ENCODE measurements at places on chromosomes 2 and 18. TPM values are rescaled to one million over a fixed set of nuclear protein-coding genes. Genes with fewer than 3 reads are reported as not detected.

ALLC gene
- not detected for total RNA-seq

DNA sequence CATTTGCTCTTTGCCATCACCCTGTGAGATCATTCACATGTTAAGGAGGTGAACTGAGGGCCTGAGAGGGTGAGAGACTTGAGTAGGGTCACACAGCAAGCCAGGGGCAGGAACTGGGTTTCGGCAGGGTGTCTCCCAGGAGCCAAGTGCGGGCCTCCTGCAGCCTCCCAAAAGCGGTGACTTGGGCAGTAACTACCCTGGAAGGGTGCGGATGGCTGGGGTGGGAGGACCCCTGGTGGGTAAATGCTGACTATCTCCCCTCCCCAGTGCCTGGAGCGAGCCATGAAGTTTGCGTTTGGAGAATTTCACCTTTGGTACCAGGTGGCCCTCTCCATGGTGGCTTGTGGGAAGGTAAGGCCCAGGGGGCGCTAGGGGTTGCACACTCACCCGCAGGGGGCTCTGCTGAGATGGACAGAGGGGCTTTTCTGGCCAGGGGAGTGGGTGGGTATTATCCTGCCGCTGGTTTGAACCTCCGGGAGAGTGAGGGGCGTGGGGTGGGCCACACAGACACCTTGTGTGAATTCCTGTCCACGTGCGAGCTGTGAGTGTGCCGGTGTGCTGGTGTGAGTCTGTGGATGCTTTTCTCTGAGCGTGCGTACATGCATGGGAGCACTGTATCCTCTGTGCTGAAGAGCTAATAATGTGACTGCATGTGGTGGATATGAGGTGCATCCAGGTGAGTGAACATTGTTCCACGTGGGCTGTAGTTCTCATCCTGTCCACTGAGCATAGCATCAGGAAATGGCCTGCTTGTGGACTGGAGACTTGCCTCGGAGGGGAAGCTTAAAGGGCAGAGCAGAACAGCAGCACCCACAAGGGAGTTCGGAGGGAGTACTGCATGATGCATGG is 91.0 kb upstream of the MCFD2 start:
- DNase-seq, result no peak

INPP5D gene
- 135 TPM for total RNA-seq

GRCh38 chr2:113867571-113867970 is 22.3 kb upstream of the ACTR3 start:
- DNase-seq, result no peak

DNA sequence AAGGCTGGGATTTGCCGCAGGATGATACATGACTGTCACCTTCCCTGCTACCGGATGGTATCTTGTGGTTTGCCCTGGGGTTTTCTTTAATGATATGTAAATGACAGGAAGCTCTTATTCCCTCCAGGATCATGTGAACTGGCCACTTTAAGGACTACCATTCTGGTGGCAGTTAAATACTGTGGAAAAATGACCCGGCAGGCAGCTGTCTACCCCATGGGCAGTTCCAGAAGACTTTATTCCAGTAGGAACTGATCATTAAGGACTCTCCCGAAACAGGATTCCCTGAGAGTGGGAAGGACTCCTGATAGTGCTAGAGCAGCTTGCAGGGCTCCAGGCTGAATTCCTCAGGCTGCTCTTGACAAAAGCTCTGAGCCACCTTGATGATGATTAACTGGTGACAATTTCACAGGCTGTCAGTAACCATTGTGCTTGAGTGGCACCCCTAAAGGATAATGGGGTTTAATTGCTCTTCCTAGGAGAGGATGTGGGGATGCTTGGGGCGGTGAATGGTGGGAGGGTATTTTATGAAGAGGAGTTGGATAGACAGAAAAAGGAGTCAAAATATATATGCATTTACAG is 212.0 kb downstream of the CPS1 start:
- no peak for DNase-seq

GRCh38 chr2:109370399-109371035 is 241.5 kb downstream of the SH3RF3 start:
- DNase-seq, result no peak

GRCh38 chr2:155157711-155158110 is 459.2 kb downstream of the KCNJ3 start:
- no peak for DNase-seq
